Cortex of kidney (tissue), 1 donor: ENCODE measurements at places on chromosomes 5 and 9.

DNA sequence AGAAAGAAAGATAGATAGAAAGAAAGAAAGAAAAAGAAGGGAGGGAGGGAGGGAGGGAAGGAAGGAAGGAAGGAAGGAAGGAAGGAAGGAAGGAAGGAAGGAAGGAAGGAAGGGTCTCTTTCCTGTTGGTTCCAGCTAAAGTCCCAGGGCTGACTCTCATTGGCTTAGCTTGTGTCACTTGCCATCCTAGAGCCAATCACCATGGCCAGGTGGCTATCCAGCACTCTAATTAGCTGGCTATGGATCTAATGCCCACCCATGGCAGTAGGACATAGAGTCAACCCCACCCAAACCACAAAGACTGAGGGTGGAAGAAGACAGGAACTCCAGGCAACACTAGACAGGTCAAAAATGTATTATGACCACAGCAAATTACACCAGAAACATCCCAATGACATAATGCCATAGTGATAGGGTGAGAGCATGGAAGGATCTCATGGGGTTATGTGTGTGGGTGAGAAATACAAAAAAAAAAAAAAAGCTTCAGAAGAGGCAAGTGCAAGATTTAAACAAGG lies 10.8 kb upstream of the CPLX2 start:
- no peak for DNase-seq

DNA sequence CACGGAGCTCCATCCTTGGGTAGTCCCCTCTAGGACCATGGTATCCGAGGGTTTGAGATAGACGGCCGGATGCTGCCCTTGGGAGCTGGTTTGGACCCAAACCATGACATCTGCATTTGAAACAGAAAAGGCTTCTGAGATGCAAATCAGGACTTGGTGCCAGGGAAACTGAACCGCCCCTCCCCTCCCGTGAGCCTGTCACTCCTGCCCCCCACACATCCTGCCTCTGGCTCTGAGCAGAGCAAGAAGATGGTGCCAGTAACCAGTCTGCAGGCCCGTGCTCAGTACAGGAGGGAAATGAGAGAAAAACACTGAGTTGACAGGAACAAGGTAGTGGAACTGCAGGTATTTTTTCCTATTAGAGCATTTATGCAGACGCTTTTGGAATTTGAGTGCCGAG lies 18.6 kb downstream of the ARPC5L start:
- DNase-seq = no peak

- DNase-seq = no peak
Measured at GRCh38 chr5:165538065-165538464, 2032.6 kb downstream of the MAT2B start.

- no peak for DNase-seq
Measured at GRCh38 chr5:55597014-55597981, 62.5 kb upstream of the PLPP1 start.

- DNase-seq = no peak
Measured at GRCh38 chr9:99249619-99250018, 27.5 kb downstream of the SEC61B start.

DNA sequence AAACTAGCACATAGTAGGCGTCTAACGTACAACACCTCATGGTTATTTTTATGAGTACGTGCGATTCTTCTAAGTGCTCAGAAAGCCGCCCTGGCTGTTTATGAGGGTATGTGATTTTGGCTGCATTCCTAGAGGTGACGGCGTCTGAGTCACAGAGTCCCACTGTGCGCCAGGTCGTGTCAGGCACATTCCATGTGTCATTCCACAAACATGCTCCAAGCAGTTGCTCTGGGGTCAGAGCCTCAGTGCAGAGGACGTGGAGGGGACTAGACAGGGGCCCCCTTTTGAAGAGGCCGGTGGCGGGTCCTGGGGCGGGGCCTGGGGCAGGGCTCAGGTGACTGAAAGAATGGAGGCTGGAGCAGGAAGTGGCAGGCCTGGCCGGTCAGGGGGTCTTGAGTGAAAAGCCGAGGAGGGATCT lies 51.9 kb downstream of the NEK6 start:
- no peak for DNase-seq
